RPMI8226 (cell line): ENCODE measurements at places on chromosomes 13 and 19.
A peak's percentile ranks its signal among the peaks of the same experiment; 100 is the strongest.

DNA sequence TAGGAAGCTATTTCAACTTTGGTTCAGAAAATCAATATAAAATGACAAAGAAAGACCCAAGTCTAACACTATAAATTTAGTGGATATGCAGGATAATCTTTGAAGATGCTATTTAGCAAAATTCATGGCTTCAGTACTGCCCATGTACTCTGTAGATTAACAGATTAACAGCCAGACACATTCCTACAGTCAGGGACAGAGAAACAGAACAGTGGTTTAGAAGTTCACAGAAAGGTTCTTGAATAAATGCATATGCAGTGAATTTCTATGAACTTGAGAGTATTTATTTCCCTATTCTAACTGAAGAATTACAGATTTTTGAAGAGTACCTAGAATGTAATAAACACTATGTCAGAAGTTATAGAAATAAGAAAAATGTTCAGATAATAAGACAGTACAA is 222.8 kb downstream of the KLF12 start:
- DNase-seq = no peak

DNA sequence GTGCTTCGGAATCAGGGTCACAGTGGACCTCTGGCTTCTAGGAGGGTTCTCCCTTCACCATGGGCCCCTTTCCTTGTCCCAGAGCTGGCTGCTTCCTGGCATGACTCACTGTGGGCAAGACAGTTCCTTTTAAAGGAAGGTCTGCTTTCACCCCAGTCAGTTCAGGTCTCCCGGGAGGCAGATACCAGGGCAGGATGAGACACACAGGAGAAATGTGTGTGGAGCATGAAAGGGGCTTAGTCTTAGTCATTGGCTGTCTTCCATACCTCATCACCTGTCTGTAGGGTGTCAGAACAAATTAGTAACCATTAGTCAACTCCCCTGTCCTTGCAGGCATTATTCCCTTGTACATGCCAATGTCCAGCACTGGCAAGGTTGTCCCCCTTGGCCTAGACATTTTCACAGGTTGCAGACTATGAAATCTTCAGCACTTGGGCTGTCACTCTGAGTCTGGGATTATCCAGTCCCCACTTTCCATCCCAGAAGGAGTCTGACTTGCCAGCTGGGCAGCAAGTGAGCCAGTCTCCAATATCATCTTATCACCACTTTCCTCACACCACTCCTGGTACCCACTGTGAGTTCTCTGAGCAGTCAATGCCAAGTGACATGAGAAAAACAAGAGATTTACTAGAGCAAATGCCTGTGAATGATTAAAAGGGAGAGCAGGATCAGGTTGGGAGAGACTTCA is 76.8 kb upstream of the MEDAG start:
- no peak for DNase-seq

DNA sequence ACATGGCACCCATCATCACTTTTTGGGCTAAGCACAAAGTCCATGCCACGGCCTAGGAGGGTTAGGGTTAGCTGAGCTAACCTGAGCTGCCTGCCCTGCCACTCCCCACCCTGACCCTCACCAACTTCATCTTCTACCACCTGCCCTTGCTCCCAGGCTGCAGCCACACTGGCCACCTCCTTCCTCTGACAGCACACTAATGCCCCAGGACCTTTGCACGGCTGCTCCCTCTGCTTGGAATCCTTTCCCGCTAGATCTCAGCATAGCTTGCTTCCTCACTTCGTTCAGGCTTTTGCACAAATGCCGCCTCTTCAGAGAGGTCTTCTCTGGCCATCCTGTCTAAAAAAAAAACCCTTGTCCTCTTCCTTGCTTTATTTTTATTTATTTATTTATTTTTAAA is 13.2 kb downstream of the SHANK1 start:
- DNase-seq = no peak

- peak; percentile 92 for DNase-seq
These were observed 15.0 kb upstream of the PGLS start for GRCh38 chr19:17496337-17496997.

GRCh38 chr13:49731766-49732165 is 40.5 kb upstream of the EBPL start:
- DNase-seq = no peak

- no peak for DNase-seq
These were observed 3.0 kb downstream of the HOOK2 start for GRCh38 chr19:12772323-12772722.

DNA sequence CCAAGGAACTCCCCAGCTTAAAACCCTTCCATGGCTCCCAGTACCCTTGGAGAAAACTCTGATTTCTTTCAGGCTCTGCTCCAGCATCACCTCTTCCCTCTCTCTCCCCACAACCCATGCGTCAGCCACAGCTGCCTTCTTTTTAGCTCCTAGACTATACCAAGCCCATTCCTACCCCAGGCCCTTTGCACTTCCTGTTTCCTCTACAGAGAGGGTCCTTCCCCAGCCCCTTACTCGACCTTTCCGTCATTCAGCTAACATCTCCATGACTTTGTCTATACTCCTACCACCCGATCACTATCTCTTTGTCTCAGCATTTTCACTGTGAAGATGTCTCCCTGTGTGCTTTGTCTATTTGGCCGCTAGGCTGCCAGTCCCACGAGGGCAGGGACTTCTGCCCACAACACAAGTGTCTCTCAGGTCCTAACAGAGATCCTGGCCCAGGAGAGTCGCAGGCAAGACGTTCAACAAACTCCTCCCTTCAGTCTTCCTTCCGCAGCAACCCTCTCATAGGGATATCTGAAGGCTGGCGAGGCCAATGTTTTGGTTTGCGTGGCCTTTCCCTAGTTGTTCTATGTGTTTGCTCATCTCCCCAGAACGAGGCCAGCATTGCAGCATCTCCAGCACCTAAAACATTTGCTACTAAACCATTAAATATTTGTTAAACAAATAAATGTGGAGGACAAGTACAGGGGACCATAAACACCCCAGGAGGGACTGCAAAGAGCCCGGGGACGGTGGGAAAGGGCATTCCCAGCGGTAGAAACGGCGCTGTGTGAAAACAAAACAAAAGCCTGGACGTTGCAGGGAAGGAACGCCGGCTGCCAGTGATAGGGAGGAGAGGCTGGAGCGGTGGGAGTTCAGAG is 816 bp downstream of the CCNP start:
- peak; percentile 17 for DNase-seq

GRCh38 chr13:105247830-105248229 is 1287.6 kb downstream of the EFNB2 start:
- DNase-seq = no peak

DNA sequence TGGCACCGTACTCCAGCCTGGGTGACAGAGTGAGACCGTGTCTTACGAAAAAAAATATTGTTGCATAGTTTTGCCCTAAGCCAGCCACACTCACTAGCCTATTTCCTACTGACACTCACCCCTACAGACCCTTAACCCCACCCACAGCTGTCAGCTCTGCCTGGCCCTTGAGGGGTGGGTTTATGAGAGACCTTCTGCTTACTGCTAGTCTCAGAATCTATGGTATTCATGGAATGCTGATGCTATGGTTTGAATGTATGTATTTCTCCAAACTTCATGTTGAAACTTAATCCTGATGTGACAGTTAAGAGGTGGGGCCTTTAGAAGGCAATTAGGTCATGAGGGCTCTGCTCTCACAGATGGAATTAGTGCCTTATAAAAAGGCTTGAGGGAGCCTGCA is 79.2 kb upstream of the LRCH1 start:
- DNase-seq = no peak

DNA sequence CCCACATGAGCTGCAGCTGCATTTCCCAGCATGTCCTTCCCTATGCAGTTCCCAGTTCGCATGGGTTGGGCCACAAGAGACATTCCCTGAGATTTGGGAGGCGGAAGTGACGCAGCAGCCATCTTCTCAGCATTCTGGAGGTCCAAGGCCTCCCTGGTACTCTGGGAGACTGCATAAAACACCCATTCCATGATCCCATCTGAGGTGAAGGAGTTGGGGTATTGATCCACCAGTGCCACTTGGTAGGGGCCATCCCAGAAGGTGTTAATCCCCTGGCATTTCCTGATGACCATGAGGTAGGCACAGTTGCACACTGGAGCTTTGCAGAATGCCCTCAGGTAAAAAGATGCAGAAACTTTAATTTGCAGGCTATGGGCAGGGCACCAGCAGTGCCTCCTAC is 25.4 kb downstream of the POP4 start:
- DNase-seq = no peak

DNA sequence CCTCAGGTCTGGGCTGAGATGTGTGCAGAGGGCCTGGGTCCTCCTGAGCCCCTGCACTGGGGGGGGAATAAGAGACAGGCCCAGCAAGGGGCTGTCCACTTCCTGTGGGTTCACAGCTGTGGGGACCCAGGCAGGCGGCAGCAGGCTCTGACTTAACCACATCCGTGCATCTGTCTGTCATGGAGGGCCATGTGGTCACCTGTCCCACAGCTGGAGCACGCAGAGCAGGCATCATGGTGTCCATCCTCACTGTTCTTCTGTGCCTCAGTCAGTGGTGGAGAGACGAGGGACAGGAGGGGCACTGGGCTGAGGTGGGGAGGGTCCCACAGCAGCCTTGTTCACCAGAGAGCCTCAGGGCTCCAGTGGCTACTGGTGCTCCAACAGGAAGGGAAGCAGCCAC is 16.3 kb upstream of the KIR3DL3 start:
- peak; percentile 67 for DNase-seq

- no peak for DNase-seq
These were observed 3.9 kb upstream of the NCCRP1 start for GRCh38 chr19:39192846-39193245.

- DNase-seq = no peak
These were observed 77.5 kb upstream of the MIR17HG start for GRCh38 chr13:91270031-91270430.

DNA sequence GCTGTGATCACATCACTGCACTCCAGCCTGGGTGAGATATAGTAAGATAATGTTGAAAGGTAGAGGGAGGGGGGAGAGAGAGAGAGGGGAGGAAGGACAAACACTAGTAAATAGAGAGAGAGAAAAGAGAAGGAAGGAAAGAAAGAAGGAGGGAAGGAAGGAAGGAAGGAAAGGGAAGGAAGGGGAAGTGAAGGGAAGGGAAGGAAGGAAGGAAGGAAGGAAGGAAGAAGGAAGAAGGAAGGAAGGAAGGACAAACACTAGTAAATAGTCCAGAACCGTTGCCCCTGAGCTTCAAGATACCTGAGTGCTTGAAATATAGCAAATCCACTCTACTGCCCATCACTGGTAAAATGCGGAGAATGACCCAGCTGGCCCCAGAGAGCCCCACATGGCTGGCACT is 156.5 kb upstream of the ZNF507 start:
- no peak for DNase-seq

GRCh38 chr19:33620611-33621010 is 1.1 kb upstream of the CHST8 start:
- DNase-seq = no peak

DNA sequence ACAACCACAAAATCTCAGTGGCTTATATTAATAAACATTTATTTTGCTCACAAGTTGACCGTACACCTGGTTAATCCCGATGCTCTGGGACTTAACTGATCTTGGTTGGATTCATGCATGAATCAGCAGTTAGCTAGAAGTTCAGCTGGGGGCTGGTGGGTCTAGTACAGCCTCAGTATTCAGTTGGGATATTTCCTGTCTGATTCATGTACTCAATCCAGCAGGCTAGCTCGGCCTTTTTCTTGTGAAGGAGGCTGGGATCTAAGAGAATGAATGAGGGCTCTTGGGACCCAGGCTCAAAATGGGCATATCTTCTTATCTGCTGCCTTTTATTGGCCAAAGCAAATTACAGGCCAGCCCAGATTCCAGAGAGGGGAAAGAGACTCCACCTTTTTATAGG is 178.8 kb downstream of the KCTD12 start:
- no peak for DNase-seq

DNA sequence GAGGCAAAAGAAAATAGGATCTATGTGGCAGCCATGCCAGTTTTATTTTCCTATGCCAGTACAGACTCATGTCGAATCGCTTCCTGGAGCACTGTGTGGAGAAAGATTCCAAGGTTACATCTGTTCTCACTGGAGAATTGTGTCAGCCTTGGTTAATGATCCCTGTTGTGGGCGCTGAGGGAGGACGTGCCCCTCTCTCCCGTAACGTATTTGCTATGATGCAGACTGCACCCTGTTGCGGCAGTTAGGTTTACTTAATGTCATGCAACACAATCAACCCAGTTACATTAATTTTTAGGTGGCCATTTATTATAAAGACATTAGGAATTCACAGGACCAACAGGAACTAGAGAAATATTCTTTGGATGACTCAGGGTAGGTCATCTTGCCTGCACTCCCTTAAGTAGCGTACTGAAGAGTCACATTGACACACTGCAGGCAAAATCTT is 892.9 kb downstream of the EFNB2 start:
- DNase-seq = no peak

- DNase-seq = peak; percentile 14
These were observed 7.4 kb upstream of the OXGR1 start for GRCh38 chr13:97001636-97002035.

- no peak for DNase-seq
These were observed 29.1 kb downstream of the PLPP2 start for GRCh38 chr19:262125-262524.

- DNase-seq = peak; percentile 87
These were observed at the start of gene ARHGAP45 for GRCh38 chr19:1066748-1067340. ARHGAP45 (plus strand) TSS chr19:1067167; CDS start chr19:1067406, 239 bp downstream.

DNA sequence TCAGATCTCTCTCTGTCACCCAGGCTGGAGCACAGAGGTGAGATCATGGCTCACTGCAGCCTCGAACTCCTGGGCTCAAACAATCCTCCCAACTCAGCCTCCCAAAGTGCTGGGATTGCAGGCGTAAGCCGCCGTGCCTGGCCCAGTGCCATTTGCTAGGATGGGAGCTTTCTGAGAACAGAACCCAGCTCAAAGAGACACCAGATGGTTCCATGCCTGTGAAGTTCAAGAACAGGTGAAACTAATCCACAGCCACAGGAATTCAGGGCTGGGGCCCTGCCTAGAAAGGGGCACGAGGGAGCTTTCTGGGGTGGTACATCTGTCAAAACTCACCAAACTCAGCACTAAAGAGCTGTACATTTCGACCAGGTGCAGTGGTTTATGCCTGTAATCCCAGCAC is 4.2 kb downstream of the SLC7A9 start:
- peak; percentile 70 for DNase-seq

- DNase-seq = no peak
These were observed 736.9 kb upstream of the PCDH9 start for GRCh38 chr13:67967031-67967430.

- no peak for DNase-seq
These were observed 57.7 kb downstream of the ATP7B start for GRCh38 chr13:51953347-51954195.

DNA sequence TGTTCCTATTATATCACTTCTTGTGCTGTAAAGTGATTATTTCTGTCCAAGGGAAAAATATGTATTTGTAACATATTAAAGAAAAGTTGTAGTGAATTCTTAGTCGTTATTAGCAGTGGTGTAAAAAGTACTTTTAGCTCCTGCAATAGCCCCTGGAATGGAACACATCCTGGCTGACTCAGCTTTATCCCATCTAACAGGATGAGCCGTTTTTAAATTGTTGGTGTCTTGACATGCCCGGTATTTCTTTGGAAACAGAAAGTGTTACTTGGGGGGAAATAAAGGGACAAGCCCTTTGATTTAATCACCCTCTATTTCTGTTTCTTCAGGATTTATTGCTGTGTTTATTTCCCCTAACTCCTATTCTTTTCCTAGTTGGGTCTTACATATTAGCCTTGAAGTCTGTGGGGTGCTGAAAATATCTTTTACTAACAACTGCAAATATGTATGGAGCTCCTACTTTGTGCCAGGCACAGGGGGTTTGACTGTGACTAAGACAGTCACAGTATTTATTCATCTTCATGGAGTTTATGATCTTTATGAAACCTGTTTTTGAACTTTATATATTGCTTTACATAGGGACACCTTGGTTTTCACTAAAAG is 17.9 kb downstream of the COG3 start:
- no peak for DNase-seq

- no peak for DNase-seq
These were observed 525.3 kb downstream of the DIAPH3 start for GRCh38 chr13:59638404-59638803.
